ENCODE measurements at places on chromosomes 4 and X.

DNA sequence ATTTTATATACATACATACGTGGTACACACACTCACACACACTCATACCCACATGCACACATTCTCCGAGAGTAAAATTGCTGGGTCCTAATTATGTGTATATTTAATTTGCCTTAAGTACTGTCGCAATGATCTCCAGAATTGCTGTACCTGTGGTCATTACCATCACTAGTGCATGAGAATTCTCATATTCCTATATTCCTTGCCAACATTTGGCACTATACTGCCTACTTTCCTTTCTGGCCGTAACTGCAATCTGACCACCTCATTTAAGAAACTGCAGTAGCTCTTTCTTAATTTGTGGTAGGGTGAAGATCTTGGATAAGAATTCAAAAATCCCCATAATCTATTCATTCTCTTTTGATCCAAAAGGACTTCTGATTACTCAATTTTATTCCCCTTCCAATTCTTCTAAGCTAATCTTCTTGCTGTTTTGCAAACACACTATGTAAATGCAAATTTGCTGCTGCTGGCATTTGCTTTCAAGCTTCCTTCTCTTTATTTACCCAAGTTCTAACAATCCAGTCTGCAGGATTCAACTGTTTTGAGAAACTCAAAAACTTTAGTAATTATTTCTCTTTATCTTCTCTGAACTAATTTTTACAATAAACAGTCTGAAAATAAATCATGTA is 45.1 kb downstream of the ASIC5 start:
- DNase-seq = no peak

- DNase-seq = peak; percentile 58
Observed at GRCh38 chrX:46788902-46789301, 30.0 kb upstream of the SLC9A7 start.

DNA sequence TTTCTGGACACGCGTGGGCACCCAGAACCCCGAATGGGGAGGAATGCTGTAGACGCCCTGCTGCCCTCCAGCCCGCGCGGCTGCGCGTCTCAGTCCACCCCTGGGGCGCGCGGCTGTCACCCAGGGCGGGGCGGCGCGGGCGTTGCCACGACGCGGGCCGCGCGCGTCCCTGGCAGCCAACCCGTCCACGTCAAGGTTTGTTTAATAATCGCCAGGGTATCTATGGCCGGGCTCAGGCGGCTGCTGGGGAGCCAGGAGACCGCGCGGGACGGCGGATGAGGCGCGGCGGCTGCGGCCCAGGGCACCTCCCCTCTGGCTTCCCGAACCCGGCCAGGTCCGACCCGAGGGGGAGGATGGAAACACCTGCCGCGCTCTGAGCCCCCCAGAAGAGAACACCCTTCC is at the start of gene SPATA18:
Gene SPATA18 (plus strand): TSS at position 92 of the 402 bp plus-strand sequence. CDS start 401 bp downstream, outside the sequence.
- DNase-seq = peak; percentile 21

- no peak for DNase-seq
Observed at GRCh38 chr4:57612279-57612678, 502.1 kb upstream of the IGFBP7 start.

- peak; percentile 37 for DNase-seq
Observed at GRCh38 chr4:108337923-108338322, 169.2 kb upstream of the LEF1 start.

- no peak for DNase-seq
Observed at GRCh38 chr4:47816748-47817147, 21.1 kb downstream of the CORIN start.

DNA sequence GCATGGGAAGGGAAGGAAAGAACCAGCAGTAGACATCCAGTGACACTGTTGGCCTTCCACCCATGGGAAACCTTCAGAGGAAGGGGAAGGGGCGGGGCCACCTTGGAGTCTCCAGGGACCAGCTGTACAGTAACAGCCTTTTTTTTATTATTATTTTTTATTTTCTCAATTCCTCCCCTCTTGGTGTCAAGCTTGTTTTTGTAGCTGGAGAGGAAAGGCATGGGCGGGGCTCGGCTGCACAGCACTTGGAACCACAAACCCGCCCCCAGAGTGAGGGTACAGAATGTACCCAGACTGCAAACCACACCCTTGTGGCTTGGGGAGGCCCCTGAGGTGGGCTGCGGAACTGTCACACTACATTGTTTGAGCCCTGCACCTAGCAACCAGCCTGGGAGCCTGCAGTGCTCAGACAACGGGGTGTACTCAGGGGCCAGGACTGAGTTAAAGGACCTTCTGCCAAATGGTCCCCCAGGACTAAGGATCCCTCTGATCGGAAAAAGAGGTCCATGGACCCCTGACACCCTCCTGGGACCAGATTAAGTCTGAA is 45.7 kb downstream of the PRPS1 start:
- DNase-seq = no peak

DNA sequence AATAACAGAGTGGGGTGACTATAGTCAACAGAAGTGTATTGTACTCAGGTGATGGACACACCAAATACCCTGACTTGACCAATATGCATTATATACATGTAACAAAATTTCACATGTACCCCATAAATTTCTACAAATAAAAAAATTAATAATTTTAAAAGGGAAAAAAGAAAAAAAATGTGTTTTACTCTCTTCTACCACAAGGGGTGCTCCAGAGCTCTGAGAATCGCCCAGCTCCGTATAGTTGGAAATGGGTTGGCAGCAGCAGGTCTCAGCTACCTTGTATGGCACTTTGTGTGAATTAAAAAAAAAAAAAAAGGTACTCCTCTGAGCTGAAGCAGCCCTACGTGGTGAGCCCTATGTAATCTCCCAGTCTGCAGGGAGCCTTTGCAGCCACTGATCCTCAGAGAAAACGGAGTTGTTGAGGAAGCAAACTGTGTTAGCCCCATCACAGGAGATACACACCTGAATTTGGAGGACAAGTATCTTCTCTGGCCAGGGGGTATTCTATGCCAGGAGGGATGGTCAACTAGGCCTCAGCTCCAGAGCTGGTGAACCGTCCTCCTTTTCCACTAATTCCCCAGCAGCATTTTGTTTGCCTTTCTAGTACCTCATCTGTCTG is 17.2 kb upstream of the POLA1 start:
- no peak for DNase-seq

GRCh38 chr4:101348995-101349800 is 1.9 kb upstream of the PPP3CA start:
- DNase-seq = peak; percentile 29

- DNase-seq = no peak
Observed at GRCh38 chr4:10031668-10032590, 10.6 kb upstream of the SLC2A9 start.

- no peak for DNase-seq
Observed at GRCh38 chr4:10750714-10751113, 66.1 kb upstream of the CLNK start.

DNA sequence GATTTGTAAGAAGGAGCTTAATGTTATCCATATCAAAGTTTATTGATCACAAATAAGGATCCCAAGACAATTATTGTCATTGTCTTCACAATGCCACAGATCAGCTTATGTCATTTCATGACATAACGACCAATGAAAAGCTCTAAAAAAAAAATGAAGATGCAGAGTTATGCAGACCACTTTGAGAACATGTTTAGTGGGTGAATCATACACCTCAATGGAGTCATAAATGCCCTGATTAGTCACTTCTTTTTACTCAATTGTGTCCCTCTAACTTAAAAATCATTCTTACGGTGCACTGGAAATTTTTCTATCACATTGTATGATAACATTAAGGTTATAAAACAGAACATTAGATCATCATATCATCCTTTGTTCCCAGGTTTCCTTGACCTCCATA is 87.6 kb upstream of the GABRG1 start:
- DNase-seq = no peak

Measured in EL (cell line).